Muscle of back (tissue), 13 donors: ENCODE measurements at places on chromosomes 5 and 9. TPM values are rescaled to one million over a fixed set of nuclear protein-coding genes. Genes with fewer than 3 reads are reported as not detected.

Gene BAAT
- 0.44 TPM for polyA plus RNA-seq

DNA sequence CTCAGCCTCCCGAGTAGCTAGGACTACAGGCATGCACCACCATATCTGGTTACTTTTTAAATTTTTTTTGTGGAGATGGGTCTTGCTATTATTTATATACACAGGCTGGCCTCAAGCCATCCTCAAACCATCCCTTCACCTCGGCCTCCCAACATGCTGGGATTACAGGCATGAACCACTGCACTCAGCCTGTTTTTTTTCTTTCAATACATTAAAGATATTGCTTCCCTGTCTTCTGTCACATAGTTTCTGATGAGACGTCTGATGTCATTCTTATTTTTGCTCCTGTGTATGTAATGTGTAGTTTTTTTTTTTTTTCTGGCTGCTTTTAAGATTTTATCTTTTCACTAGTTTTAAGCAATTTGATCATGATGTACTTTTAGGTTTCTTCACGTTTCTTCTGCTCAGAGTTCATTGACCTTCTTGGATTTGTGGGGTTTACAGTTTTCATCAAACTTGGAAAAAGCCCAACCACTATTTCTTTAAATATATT is 11.4 kb upstream of the RGS3 start:
- DNase-seq = no peak

GRCh38 chr5:61177716-61178115 is 15.4 kb upstream of the SMIM15 start:
- DNase-seq = no peak

GRCh38 chr9:35599763-35600604 is 5.1 kb upstream of the TESK1 start:
- no peak for DNase-seq

DNA sequence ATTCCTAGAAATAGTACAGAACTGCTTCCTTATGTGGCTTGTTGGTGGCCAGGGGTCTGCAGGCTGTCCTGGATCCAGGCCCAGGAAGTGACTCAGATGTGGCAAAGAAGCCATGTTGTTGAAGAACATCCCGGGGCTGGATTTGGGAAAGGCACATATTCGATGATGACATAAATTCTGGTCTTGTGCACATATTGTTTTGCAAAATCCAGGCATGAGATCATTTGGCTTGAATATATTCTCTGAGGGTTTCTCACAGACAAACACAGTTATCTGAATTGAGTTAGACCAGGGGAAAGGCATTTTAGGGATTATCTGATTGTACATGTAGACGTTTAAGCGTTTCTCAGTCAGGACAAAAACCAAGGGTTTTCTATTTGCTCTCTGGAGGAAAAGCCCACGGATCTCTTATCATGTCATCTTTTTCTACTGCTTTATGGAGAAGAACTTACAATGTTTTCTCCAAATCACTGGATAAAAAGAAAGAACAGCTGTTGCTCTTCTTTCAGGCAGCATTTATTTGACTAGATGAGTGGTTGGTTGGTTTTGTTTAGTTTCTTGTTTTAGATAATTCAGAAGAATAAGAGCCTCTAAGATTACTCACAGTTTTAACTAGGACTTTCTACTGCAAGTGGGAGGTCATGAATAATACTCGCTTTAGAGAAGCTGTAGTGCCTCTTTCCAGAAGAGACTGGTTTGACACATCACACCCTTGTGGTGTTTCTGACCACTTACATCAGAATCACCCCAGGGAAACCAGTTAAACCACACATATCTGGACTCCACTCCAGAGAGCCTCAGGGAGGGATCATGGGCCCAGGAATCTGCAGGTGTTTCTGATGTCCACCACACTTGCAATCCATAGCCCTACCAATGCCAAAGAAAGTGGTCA is 29.5 kb upstream of the LHFPL2 start:
- DNase-seq = peak; percentile 96

Gene TMEM174
- not detected for polyA plus RNA-seq

DNA sequence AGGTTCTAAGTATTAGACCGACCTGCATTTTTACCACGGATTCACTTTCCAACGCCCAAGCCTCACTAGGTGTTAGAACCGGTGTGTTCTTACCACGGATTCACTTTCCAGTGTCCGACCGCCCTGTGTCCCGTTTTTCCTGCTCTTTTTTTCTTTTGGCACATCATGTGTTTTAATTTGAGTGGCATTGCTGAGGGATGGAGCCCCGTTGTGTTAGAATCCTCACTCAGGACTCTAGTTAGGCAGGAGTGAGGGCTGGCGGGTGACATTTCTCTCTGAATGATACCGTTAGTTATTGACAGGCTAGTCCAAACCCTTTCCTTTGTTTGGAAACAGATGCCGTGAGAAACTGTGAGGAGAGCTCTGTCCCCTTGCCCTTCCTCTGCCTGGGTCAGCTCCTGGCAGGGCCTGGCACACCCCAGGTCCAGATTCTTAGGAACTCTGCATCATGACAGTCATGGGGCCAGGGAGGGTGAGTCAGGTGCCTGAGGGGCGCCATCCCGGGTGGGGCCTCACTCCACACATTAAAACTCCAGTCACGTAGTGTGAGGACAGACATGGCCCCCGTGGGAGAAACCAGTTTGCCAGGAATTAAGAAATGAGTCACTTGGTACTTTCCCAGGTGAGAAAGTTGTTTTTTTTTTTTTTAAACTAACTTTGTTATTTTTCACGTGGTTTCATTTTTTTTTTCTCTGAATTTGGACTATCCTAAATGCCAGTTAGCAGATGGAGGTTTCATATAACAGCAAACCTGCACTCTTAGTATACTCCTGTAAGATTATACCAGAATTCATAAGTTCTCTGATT is 15.8 kb downstream of the EXOC3 start:
- no peak for DNase-seq

Gene KLHL3
- 8.5 TPM for polyA plus RNA-seq

DNA sequence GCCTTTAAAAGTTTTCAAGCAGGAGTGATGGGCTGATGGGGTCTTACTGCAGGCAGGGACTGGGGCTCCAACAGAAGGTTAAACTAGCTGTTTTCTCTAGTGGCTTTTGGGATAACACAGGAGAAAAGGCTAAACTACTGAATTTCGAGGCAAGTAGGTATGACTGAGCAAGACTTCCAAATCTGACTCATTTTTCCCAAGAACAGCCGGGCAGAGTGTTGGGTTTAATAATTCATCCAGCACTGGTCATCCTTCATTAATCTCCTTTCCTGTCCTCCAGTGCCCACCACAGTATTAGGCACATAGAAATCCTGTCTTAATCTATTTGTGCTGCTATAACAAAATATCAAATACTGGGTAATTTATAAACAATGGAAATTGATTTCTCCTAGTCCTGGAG is 20.5 kb downstream of the MSX2 start:
- DNase-seq = no peak

DNA sequence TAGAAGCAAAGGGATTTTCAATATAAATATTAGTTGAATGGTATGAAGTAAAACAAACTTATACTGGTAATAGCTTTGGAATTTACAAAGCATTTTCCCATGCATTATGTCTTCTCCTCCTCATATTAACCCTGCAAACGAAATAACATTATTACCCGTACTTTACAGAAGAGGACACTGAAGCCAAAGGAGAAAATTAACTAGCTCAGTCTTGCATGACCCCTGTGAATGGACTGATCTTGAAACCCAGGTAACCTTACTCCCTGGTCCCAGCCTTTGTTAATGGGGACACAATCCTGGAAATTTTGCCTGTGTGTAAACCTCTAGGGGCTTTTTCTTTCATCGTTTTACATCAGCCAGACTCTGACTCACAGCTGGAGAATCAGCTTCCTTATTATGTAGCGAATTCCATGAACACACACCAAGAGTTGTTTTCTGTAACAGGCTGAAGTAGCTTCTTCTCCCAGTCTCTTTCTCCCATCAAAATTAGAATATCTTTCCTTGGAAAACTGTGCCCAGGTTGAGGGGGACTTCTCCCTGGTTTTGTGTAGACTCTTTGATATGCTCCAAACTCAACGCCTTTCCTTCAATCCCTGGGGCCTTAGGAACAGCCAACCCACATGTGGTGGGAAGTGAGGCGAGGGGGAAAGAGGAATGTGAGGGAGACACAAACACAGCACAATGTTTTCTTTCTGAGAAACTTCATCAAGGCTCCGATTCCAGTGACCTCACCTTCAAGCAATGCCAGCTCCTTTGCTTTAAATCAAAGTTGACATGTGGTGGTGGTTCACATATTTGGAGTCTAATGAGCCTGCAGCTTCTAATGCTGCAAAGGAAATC is 480.9 kb upstream of the PAPPA start:
- peak; percentile 98 for DNase-seq

Gene FANCG
- polyA plus RNA-seq = 23.7 TPM

Gene SLC34A3
- polyA plus RNA-seq = 0.54 TPM

DNA sequence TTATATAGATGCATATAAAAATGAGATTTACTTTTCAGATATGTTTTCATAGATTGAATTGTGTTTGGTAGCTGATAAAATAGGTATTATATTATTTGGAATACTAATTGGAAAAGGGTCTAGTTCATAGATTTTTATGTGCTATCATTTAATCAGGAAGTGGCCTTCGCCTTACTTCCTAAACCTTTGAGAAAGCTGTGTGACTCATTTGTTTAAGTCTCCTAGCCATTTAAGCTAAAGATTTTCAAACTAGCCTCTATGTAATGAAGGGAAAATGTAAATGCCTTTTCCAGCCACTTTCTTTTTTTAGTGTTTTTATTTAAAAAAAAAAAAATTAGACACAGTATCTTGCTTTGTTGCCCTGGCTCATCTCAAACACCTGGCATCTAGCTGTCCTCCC is 97.5 kb downstream of the DMXL1 start:
- no peak for DNase-seq

DNA sequence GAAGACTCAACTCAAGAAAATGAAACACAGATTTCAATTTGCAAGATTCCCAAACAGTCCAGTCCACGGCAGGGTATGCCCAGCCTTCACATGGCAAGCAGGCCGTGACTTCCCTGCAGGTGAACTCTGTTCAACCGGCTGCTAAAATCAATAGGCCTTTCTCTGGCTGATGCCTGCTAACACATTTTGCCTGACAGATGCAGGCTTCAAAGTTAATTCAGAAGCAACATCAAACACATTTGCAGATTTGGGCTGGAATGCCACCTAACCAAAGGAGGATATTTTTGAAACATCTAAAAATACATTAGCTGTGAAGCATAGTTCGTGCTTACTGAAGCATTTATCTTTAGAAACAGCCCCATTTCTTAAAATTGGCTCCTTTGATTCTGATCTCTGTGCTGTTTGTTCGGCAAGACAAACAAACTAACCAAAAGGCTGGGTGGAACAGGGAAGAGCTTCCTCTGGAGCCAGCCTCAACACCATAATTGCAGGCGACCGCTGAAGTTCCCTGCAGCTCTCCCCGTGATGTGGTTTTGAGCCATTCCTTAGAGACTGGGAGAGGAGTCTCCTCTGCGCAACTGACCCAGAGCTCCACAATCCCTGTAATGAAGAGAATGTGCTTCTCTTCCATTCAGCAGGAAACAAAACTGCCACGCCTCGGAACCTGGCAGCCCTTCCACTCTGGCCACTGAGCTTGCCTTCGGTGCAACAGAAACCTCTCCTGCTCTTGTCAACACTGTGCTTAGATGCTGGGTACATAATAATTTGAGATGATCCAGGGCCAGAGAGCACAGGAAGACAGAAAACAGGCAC is 126.5 kb downstream of the MYO10 start:
- peak; percentile 77 for DNase-seq

DNA sequence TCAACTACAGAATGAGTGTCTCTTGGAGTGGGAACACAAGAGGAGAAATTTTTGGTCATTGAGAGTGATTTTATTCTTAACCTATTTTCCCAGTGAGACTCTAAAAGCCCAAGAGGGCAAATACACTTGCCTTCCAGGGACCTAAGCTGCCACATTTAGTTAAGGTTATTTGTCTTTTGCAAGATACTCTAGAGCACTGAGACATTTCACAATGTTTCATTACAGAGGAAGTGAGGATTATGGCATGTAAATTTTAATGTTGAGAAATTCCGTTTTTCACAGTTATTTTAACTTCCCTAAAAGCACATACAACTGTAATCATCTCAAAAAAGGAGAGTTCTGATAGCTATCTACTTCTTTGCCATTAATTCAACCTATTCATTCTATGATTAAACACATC is 38.7 kb upstream of the RAB3C start:
- no peak for DNase-seq

DNA sequence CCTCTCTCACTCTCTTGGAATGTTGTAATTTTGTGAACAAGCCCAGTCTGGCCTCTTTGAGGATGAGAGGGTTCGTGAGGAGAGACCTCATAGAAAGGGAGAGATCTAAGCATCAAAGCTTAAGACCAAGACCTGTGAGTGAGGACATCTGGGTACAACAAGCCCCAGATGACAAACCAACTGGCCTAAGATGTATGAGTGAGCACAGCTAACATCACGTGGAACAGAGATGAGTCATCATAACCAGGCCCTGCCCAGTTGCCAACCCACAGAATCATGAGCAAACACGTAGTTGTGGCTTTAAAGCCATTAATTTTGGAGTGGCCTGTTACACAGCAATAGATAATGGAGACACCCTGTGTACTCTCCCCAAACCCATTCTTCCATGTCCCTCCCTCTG is 439.1 kb upstream of the KIF2A start:
- DNase-seq = no peak

- DNase-seq = no peak
Measured at GRCh38 chr9:95999390-95999789, 123.9 kb downstream of the ERCC6L2 start.

Gene PRDM9
- polyA plus RNA-seq = not detected

DNA sequence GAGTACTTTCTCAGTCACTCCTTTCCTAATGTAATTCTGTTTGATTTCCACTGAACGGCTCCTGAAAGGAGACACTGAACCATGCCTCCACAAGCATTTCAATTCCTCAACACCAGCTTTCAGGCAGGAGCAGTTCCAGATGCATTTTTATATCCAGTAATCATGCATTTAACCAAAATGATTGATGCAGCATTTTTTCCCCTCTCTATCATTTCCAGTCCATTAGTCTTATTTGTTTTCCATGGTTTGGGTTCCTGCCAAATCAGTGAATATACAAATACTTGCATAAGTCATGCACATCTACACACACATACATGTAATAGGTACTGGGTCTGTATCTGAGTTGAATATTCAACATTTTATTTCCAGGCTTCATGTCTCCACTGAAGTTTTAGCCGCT is 122.7 kb downstream of the GRIA1 start:
- DNase-seq = peak; percentile 85

DNA sequence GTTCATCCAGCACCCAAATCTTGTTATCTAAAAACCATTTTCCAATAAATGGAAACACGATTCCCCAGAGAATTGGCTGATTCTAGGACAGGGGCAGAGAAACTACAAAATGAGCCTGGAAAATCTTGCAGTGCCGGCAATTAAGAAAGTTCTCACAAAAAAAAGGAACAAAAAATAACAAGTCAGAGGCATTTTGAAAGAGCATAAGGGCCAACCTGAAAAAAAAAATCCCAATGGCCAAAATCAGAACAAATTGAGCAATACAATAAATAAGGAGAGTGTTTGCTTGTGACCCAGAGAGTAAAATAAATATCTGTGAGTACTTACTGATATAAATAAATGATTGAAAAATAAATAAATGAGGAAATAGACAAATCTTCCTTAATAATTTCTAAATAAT is 55.1 kb upstream of the S1PR3 start:
- no peak for DNase-seq

Gene SNCAIP
- 10.7 TPM for polyA plus RNA-seq
